ENCODE measurements at places on chromosomes 2 and 18.
A peak's percentile ranks its signal among the peaks of the same experiment; 100 is the strongest.

DNA sequence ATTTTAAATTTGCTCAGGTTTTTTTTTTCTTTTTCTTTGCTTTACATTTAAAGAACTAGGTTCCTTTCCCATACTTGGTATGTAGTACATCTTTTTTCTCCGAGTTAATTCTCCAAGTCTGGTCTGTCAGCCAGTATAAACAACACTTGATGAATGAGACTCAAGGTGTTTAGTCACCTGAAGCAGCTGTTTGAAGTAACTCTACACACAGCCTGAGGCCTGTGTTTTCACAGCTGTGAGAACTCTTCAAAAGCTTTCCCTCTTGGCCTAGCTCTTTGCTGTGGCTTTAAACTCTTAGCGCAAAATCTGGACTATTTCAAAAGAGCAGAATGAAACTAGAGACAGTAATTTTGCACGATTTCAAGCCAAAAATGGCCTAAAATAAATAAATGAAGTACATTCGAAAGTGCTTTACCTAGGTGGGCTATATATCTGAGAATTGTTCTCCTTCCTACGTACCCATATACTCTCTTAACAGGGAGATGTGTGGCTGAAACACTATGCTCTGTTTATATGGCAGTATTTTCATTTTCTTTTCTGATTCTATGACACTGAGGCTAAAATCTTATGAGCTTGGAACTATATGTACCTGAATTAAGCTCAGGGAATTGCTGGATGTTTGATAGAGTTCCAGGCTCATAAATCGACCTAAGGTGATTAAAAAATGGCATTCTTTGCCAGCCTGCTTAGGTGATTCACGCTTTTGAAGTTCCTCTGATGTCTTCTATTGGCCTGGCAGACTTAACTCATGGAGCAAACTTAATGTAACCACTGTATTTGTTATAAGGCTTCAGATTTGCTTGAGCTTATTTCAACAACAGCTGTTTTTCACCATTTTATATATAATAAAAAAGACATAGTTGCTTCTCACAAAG, 1044.1 kb upstream of the ZEB2 start:
- no peak for DNase-seq

DNA sequence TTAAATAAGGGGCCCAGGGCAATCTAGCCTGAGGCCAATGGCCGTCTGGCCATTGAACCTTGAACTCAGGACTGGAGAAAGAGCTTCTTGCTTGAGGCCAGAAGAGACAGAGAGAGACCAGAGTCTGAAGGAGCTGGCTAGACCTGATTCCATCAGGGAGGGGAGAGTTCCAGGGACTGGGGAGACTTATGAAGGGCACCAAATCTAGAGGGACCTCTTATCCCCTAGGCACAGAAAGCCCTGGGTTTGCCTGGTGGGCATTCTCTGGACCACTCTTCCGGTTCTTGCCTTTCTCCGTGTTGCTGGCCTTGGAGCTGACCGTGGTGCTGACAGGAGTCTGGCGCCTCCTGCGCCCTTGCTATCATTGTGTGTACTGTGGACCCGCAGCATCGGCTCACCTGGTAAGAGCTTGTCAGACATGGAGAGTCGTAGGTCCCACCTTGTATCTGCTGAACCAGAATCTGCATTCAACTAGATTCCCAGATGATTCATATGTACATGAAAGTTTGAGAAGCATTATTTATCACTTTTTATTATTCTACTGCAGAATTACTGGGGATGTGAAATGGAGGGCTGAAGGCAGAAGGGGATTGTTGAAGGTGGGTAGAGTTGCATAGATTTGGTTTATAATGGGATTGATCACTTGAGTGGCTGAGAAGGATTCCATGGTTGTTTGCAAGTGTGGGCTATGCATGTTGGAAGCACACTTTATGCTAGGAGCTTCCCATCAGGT, 4.3 kb upstream of the TRPM8 start:
- no peak for DNase-seq

DNA sequence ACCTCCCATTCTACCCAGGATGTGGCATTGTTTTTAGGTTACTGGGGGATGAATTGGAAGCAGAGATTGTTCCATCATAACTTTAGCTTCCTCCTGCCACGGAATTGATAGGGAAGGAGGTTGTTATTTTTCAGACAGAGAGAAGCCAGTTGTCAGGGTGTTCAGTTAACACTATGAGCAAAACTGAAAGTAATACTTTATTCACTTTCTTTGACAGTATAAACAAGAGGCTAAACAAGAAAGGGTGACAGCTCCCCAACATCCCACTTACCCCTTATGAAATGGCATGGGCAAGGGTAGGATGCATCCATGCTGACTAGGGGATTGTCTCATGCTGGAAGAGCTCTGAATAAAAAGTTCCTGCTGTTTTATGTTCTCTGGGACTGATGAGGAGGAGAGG, 36.4 kb upstream of the GAREM1 start:
- DNase-seq, result no peak

DNA sequence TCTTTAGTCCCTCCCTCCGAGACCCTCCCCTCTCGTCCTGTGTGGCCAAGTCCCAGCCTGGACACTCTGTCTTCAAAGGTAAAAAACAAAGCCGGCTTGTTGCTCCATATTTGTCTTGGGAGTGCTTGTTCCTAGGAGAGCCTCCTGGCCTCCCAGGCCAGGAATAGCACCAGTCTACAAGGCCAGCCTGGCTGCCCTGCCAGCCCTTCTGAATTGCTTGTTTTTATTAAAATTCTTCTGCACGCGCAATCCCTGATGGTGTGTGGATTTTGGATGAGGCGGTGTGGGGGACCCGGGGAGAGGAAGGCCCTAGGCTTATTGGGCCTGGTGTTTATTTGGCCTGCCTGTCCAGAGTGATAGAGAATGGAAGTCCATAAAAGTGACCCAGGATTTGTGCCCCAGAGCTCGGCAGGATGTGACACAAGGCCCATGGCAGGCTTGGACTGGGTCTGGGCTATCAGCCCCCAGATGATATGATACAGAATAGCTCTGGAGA, 297.3 kb downstream of the CYP26B1 start:
- DNase-seq, result no peak

DNA sequence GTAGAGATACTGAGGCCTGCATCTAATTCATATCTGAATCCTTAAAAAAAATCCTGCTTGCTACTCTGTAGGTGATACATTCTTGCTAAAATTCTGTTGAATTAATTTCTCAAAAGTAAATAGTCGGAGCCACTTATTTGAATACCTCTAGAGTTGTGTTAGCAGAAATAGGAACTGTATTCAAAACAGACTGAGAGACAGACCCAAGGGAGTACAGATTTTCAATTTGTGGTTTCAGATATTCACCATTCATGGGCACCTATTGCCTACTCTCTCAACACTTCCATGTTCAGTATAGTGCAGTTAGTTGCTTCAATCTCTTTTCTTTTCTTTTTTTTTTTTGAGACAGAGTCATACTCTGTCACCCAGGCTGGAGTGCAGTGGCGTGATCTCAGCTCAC, 46.6 kb upstream of the CTLA4 start:
- no peak for DNase-seq

- DNase-seq, result no peak
Measured at GRCh38 chr2:189164746-189165145, 14.8 kb downstream of the COL5A2 start.

DNA sequence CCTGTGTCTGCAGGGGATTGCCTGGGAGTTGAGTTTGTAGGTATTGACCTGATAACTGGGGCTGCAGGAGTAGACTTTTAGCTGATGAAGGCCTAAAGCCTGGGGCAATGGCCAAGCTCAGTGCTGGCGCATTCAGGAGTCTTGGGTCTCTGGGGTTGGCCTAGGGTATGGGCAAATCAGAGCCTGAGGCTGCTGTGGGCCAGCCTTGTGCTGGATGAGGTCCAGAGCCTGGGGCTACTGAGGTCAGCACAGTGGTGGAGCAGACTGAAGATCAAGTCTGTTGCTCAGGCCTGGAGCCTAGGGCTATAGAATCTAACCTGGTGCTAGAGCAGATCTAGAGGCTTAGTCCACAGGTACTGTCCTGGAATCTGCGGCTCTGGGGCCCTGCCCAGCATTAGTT, 262.4 kb downstream of the ZNF804A start:
- DNase-seq, result no peak

GRCh38 chr2:10413991-10414451, 34.1 kb downstream of the ODC1 start:
- no peak for DNase-seq

DNA sequence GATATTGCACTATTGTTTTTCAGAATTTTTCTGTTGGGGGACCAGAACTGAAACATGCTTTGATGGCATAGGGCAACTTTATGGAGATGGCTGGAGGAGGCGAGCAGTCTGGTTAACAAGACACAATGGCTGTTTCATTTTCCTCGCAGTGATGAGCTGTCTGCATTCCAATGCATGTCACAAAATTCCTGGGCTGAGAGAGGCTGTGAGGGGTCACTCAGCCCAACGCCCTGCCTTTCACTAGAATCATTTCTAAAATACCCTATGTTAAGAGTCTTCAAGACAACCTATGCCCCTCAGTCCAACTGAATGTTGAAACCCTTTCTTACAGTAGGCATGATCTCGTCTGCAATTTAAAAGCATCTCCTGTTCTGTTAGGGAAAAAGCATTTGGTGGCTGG, 1090.0 kb downstream of the BCL11A start:
- DNase-seq, result no peak

DNA sequence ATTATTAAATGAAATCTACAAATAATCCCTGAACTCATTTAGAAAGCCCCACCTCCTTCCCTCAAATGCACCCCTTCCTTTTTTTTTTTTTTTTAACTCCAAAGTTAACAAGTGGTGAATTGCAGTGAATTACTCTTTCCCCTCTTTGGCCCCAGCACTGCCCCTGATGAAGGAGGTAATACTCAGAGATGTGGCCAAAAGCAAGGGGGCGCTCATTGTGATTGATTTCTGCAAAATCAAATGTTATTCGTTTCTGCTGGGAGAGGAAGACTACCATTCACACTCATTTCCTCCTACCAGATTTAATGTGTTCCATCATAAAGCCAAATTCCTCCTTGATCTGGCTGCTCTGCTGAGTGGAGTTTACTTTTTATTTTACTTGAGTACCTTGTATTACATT, 259.4 kb downstream of the GPD2 start:
- no peak for DNase-seq

- DNase-seq, result no peak
Measured at GRCh38 chr2:102677244-102678215, 58.2 kb downstream of the SLC9A2 start.

GRCh38 chr2:230925879-230926765, 1.1 kb upstream of the GPR55 start:
- DNase-seq, result no peak

DNA sequence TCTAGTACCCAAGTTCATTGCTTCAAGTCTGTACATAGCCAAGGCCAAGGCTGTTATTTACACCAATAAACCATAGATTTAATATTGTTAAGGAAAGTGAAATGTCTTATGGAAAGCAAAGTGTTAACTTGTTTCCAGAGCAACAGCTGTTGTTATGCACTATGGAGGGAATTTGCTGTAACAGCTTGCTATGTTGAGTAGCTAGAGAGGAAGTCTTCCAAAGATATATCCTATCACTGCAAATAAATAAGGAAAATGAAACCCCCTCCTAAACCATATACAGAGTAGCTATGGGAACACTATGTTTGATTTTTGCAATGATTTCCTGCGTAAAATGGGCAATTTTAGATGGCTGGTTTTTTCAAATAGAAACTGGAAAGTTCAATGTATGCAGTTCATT, 21.1 kb downstream of the TMEM182 start:
- DNase-seq, result no peak

- DNase-seq, result no peak
Measured at GRCh38 chr2:10400978-10401951, 46.9 kb downstream of the ODC1 start.

DNA sequence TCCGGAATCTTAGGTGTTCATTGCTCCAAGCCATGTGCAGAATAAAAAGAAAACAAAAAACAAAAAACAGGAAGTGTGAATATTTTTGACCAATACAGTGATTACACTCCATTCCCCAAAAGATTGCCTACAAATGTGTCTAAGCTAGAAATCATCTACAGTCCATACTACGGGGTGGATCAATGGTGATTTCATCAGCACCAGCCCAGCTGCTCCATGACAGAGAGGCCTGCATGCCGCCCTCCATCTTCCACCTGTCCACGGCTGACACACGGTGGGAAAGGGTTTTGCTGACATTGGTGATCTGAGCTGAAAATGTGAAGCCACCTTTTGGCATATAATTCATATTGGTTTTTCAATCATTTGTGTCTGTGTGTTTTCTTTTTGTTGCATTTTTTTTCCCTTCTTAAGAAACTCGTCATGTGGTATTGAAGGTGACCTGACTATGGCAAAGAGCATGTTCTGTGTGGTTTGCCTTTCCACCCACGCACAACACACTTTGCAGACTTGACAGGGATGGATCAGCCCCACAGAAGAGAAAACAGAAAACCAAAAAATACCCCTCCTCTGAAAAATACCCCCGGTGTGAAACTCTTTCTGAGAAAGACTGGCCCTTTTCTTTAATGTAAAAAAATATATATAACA, 533.1 kb downstream of the RNF144A start:
- DNase-seq, result peak; percentile 22

DNA sequence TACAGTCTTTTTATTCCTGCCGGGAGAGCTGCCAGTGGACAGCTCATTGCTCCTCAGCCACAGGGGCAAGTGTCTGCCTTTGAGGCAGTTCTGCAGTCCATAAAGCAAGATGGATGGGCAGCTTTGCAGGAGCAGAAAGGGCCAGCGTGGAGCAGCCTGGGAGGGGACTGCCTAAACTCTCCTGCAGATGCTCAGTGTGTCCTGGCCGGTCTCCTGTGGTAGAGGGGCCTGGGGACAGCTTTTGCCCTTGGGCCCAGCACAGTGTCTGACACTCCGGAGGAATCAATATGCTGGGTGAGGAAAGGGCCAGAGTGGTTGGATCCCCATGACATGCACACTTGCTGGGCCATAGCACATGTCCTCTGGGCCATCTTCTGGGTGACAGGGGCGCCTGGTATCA, 65.7 kb upstream of the DAPL1 start:
- no peak for DNase-seq

- DNase-seq, result no peak
Measured at GRCh38 chr2:28381225-28382180, 11.2 kb upstream of the FOSL2 start.

GRCh38 chr2:168519534-168520308, 63.6 kb downstream of the CERS6 start:
- no peak for DNase-seq

DNA sequence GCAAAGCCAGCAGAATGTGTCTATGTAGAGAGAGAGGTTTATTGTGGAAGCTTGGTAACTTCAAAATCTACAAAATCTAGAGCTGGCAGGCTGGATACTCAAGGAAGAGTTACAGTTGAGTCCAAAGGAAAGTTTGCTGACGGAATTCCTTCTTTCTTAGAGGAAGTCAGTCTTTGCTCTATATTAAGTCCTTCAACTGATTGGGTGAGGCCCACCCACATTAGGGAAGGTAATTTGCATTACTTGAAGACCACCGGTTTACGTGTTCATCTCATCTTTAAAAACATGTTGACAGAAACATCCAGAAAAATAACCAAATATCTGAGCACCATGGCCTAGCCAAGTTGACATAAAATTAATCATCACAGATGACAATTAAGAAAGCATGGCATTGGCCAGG, 101.5 kb downstream of the TEX51 start:
- DNase-seq, result no peak

- DNase-seq, result no peak
Measured at GRCh38 chr2:149739171-149739882, 151.8 kb upstream of the MMADHC start.

- DNase-seq, result no peak
Measured at GRCh38 chr2:174176898-174177297, 71.4 kb downstream of the OLA1 start.

Measured in activated T-cell treated with anti-CD3 and anti-CD28 coated beads for 1 hour (primary cell).